ENCODE measurements at places on chromosomes 2 and 18. TPM values are rescaled to one million over a fixed set of nuclear protein-coding genes. Genes with fewer than 3 reads are reported as not detected.

DNA sequence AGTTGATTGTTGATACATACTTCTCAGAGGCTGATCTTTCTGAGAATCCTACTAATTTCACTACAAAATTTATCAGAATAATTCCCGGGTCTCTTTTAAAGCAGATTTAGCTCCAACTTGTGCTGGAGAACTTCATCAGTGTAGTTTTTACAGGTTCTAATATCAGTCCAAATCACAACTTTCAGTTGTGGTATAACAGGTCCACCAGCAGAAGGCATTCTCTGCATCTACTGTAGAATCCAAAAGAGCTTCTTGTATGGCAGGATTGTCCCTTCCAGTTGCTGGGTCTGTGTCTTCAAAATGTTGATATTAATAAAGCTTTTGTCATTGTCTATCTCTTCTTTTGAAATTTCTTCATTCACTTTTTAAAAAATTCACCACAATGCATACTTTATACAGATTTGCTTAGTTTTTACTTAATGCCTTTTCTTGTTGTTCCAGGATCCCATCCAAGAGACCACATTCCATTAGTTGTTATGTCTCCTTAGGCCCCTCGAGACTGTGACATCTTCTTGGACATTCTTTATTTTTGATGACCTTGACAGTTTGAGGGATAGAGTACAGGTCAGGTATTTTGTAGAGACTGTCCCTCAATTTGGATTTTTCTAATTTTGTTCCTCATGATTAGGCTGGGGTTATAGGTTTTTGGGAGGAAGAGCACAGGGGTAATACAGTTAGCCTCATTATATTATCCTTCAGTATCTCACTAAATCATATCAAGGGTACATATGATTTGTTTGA lies 490.5 kb upstream of the MEX3C start:
- no peak for DNase-seq

- no peak for DNase-seq
Observed at GRCh38 chr2:151475071-151475470, 65.4 kb downstream of the RIF1 start.

DNA sequence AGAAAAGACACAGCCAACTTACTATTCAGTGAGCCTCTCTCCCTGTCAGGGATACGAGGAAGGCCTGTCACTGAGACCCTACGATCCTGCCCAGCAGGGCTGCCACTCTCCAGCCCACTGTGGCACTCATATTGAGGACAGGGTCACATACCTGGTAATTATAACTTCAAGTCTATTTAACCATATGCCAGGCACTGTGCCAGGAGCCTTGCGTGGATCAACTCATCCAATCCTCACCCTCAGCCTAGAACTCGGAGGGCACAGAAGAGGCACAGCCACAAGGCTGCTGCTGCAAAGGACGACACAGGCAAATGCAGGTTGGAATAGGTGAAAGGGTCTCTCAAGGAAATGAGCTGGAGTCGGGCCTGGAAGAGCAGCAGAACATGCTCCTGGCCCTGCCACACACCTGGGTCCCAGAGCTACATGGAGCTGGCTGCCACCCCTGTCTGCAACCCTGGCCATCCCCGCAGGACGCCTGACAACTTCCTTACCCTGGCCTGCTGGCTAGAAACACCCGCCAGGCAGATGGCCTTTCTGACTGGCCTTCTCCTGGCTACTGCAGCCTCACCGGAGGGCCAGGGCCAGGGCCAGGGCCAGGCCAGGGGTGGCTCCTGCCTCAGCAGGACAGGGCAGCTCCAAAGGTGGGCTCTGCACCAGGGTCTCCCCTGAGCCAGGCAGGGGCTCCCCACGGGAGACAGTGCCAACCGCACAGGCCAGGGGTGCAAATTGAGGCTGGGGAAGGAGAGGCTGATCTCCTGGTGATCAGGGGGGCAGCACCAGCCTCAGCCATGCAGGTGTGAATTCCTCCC lies 32.1 kb upstream of the SLC66A3 start:
- no peak for DNase-seq

DNA sequence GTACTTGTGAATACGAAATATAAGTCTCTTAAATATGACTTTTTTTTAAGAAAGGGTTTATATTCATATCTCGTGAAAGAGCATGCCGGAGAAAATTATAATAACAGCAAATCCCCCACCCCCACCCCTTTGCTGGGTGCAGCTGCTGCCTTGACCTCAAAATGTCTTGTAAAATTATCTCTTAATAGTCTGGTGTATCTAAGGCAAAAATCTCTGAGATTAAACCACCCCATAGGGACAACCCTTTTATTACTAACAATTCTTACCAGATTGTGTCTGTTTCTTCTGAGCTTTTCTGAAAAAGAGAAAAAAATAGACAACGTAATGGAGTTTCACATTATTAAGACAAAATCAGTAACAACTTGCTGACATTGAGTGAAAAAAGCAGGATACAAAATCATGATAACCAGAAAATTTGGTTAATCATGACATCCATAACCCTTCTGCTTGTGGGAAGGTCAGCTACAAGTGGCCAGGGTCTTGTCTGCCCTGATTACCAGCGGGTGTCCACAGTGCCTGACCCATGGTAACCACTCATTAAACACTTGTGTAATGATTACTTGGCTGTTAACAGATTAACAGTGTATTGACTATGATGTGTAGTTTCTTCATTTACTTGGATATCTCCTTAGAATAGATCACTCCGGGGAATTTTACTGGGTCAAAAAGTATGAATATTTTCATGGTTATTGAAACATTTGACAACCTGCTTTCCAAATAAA lies 1.5 kb downstream of the STRADB start:
- no peak for DNase-seq

- no peak for DNase-seq
Observed at GRCh38 chr2:62999905-63000304, 50.7 kb upstream of the OTX1 start.

DNA sequence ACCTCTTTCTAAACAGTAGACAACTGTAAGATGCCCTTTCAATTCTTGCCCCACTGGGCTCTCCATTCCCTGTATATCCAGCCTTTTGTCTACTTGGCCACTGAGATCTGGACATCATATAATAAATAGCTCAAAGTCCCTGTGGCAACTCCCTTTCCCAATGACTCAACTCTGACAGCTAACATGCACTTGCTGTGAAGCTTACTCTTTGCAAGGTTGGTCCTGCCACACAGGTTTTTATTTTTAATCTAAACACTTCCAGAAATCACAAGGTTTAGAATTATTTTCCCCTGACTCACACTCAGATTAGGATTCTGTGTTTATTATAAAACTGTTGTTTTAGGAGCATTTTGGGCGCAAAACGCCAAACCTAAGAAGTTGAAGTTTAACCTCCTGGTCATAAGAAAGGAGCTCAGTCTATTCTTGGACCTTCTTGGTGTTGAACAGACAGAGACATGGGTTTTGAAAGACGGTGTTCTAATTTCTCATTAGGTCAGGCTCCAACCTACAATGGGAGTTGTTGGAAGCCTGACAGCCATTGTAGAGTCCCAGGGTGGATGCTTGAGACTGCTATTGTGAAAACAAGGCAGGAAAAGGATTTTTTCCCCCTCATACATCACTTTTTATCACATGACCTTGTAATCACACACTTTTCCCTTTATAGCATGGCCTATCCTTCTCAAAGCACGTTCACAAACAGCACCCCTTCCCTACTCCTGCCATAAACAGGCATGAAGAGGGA lies 124.7 kb upstream of the SERPINE2 start:
- DNase-seq = no peak

GRCh38 chr2:8089596-8089995 lies 592.3 kb upstream of the ID2 start:
- no peak for DNase-seq

- no peak for DNase-seq
Observed at GRCh38 chr2:187549193-187549592, 5.0 kb downstream of the TFPI start.

DNA sequence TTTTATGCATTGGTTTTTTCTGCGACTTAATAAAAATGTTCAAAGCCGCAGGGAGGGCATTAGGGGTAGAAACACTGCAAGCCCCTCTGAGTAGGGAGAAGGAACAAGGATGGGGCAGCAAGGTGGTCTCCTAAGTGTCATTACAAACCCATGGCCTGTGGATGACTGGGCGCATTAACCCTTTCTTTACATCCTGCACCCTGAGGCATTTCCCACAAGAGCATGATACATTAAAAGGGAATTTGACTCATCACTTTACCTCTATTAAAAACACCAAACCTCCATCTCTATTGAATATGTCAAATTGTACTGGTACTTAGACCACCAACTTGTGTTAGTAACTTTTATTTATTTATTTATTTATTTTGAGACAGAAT lies 112.5 kb downstream of the VIT start:
- DNase-seq = no peak

DNA sequence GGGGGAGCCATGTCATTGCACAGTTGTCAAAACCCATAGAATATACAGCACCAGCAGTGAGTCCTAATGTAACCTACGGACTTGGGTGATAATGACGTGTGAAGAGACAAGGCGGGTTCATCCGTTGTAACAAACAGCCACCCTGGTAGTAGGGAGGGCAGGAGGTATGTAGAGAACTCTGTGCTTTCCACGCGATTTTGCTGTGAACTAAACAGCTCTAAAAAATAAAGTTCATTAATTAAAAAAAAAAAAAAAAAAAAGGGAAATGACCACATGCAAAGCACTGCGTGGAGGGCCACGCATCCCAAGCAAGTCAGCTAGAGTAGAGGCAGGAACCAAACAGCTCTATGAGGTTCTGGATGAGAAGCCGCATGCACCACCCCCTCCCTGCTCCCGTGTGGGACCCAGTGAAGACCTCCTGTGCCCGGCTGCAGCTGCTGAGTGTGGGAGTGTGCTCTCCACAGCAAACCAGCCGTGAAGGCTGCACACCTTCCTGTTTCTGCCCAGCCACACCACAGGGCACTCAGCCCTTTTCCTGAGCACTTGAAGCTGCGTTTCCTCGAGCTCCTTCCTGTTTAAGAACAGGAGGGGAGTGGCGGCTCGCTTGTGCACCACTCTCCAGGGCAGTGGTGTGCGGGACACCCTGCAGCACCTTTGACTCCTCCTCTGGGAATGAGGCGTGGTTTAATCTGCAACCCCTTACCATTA lies 65.6 kb downstream of the ODC1 start:
- no peak for DNase-seq

- no peak for DNase-seq
Observed at GRCh38 chr2:241794250-241794823, 14.7 kb upstream of the NEU4 start.

- no peak for DNase-seq
Observed at GRCh38 chr2:38187541-38188011, 111.6 kb upstream of the CYP1B1 start.

GRCh38 chr18:21914739-21915319 lies 174.2 kb downstream of the MIB1 start:
- no peak for DNase-seq

DNA sequence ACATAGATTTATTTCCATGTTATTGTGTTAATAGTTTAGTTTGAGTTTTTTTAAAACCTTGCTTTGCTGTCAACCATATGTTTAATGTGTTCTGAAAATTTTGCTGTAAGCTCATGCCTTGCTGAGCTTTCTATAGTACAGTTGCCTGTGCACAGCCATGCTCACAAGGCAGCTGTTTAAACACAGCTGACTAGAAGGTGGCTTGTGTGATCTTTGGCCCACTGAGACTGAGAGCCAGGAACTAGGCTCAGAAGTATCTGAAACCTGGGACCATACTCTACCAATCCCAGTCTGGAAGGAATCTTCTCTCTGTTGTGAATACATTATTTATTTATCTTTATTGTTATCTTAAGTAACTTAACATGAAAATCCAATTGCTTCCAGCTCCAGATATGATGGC lies 350.5 kb downstream of the KIAA1328 start:
- DNase-seq = no peak

- no peak for DNase-seq
Observed at GRCh38 chr2:113227290-113227689, 51.4 kb downstream of the PAX8 start.

GRCh38 chr18:80147037-80147417 lies 38.0 kb downstream of the ADNP2 start:
- no peak for DNase-seq

DNA sequence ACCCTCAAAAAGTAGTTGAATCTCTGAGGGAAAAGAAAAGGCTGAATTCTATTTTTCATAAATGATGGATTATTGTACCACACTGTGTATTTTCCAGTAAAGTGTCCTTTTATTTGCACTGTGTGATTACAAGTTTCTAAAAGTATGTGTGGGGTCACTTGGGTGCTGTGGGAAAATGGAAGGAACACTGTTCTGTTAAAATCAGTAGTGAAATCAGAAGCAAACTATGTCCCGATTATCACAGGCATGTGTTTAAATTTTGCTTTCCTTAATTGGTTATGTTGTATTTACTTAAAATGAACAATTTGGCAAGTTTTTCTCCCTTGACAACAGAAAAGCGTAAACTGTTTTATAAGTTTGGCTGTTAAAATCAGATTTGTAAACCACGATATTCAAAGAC lies 353.1 kb downstream of the ARHGAP15 start:
- DNase-seq = no peak

GRCh38 chr2:133822517-133823225 lies 254.4 kb upstream of the NCKAP5 start:
- DNase-seq = no peak

GRCh38 chr2:172510088-172510487 lies 45.8 kb upstream of the PDK1 start:
- DNase-seq = no peak

GRCh38 chr2:113175042-113175628 lies 1.4 kb downstream of the PSD4 start:
- no peak for DNase-seq

DNA sequence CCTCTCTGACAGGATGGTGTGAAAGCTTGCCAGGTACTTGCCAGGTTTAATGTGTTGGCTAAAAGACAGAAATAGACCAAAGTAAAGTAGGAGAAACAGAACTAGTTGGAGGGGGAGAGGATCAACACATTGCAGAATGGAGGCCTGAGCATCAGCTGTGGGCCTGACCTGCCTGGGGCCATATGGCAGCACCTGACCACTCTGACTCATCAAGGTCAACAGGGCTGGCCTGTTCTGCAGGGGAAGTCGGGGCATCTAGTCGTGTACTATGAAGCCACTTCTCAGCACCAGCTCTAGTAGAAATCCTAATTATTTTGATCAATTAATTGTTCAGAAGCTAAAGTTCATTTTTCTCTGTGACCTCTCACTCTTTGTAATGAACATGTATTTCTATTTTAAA lies 35.8 kb upstream of the NOSTRIN start:
- no peak for DNase-seq

DNA sequence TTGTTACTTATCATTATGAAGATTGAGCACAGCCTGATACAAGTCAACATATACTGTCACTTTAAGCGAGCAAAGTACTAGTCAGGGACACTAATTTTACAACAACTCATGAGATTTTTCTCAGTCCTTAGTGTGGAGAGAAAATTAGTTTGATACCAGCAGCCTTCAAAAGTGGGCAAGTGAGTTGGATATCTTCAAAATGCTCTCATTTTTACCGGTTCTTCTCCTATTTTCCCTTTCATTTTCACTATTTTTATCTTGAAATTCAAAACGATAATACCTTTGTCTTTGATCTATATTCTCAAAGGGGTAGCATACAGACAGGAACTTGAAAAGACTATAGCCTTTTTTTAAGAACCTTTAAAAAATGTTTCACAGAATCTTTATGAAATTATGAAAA lies 52.0 kb upstream of the UBXN4 start:
- DNase-seq = no peak

- no peak for DNase-seq
Observed at GRCh38 chr2:99171377-99172140, 9.3 kb downstream of the MITD1 start.

GRCh38 chr18:13107074-13107473 lies 111.5 kb upstream of the LDLRAD4 start:
- DNase-seq = no peak

The SPP2 gene
- not detected for total RNA-seq

The CIB4 gene
- not detected for total RNA-seq

The NCKAP5 gene
- 15.8 TPM for total RNA-seq

The C2orf92 gene
- 29.0 TPM for total RNA-seq

The MOGAT1 gene
- total RNA-seq = 0.94 TPM

The MARCHF4 gene
- total RNA-seq = 10.8 TPM

The FBXO41 gene
- 108 TPM for total RNA-seq

The STAT4 gene
- 8.5 TPM for total RNA-seq
